ENCODE measurements at places on chromosomes 11 and 22. TPM values are rescaled to one million over a fixed set of nuclear protein-coding genes. Genes with fewer than 3 reads are reported as not detected.

GP1BB gene
- polyA plus RNA-seq = 10.1 TPM

KIAA1671 gene
- polyA plus RNA-seq = 2.5 TPM

ZNF280B gene
- polyA plus RNA-seq = 0.34 TPM

UPK3A gene
- 2.7 TPM for polyA plus RNA-seq

GLYAT gene
- not detected for polyA plus RNA-seq

LINC01488 gene
- not detected for polyA plus RNA-seq

MISFA gene
- 1.0 TPM for polyA plus RNA-seq

ANO5 gene
- polyA plus RNA-seq = 0.07 TPM

YAP1 gene
- polyA plus RNA-seq = not detected

UBQLNL gene
- not detected for polyA plus RNA-seq

CALCA gene
- polyA plus RNA-seq = not detected

ISX gene
- not detected for polyA plus RNA-seq

MAP6 gene
- polyA plus RNA-seq = not detected

TREH gene
- polyA plus RNA-seq = not detected

PANX2 gene
- 0.07 TPM for polyA plus RNA-seq

GAL3ST1 gene
- not detected for polyA plus RNA-seq

APOL4 gene
- not detected for polyA plus RNA-seq

OR51I1 gene
- polyA plus RNA-seq = not detected

RIC3 gene
- not detected for polyA plus RNA-seq

SPON1 gene
- polyA plus RNA-seq = 1.1 TPM

EFCAB6 gene
- not detected for polyA plus RNA-seq

ART1 gene
- polyA plus RNA-seq = not detected

GLB1L3 gene
- not detected for polyA plus RNA-seq

WBP2NL gene
- not detected for polyA plus RNA-seq

ABCG4 gene
- not detected for polyA plus RNA-seq

FAM181B gene
- not detected for polyA plus RNA-seq

NDUFC2 gene
- polyA plus RNA-seq = 320 TPM

NXF1 gene
- 73.3 TPM for polyA plus RNA-seq

All from immature natural killer cell (primary cell).